ENCODE measurements at places on chromosomes 11 and 22. TPM values are rescaled to one million over a fixed set of nuclear protein-coding genes. Genes with fewer than 3 reads are reported as not detected.

DNA sequence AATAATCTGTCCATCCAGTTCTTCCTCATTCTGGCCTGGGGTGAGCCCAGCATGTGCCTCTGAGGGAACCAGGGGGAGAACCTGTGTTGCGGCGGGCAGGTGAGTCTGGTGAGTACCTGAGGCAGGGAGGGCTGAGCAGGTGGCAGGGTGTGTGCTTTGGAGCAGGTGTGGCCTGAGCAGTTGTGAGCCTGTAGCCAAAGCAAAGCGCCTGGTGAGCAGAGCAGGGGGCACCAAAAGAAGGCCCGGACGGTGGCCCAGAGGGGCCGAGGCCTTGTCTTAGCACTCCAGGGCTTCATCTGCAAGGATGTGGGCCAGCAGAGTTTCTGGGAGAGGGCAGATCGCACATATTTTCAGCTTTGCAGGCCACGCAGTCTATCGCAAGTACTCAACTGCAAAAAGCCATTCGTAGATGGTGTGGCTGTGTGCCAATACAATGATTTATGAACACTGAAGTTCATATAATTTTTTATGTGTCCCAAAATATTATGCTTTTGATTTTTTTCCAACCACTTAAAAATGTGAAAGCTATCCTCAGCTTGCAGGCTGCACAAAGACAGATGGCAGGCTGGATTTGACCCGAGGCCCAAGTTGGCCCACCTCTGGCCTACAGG is 8.7 kb downstream of the GLB1L2 start:
- no peak for DNase-seq

DNA sequence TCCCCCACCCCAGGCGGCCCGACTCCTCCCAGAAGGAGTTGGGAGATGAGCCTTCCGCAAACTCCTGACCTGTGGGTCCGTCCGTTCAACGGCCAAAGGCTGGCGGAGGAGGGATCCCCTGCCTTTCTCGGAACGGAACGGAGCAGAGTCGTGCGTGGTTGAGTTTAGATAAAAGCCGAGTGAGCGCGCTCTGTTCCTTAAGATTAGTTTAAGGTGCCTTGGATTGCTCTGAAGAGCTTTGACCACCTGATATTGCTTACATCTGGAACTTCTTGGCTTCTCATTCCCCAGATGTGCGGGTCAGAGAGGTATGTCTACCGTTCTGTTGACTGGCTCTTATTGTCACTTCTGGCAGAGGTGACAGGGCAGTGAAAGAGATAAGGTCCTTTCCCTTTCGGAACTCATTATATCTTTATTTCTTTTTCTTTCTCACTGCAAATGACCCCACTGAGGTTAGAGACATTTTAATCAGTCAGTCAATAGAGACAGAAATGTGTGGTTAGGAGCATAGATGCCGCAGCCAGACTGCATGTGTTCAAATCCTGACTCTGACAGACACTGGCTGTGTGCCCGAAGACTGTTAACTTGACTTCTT is at the start of gene TRIM6:
TSS of gene TRIM6 (plus strand) at position 31 of the 595 bp plus-strand sequence. CDS start at position 292, 261 bp downstream.
- DNase-seq = no peak

- no peak for DNase-seq
These were observed 533.5 kb downstream of the TBC1D22A start for GRCh38 chr22:47295982-47296381.

DNA sequence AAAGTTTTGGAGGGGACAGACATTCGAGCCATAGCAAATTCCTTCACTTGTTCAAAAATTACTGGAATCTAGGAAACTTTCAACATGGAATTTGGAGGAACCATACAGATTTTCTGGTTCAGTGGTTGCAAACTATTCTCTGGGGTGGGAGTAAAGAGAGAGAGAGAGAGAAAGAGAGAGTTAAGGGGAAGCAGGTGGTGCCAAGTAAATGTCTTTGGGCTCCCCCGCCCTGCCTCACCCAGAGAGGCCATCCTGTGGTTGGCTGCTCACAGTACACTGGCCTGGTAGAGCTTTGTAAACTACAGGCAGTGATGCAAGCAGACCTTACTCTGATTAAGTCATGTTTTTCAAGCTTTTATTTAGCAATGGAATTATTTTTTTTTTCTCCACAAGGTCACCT is 82.6 kb downstream of the ADAMTS15 start:
- DNase-seq = no peak

DNA sequence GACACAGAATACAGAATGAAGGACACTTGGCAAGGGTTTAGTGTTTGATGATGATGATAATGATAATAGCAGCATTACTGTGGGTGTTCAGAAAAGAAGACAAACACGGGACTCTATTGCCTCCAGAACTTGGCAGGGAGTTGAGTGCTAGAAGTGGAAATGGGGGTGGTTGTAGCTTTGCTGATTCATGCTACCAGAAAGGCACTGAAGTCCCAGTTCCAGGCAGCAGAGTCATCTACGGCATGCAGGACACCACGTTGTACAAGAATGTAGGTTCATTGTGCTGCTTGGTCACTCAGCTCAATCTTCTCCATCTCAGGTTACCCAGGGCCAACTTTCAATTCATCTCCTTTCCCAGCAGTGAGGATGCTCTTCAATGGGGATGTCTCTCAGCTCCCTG is 115.7 kb downstream of the NTM start:
- no peak for DNase-seq

- DNase-seq = no peak
These were observed 64.0 kb downstream of the GRK3 start for GRCh38 chr22:25628494-25628893.

DNA sequence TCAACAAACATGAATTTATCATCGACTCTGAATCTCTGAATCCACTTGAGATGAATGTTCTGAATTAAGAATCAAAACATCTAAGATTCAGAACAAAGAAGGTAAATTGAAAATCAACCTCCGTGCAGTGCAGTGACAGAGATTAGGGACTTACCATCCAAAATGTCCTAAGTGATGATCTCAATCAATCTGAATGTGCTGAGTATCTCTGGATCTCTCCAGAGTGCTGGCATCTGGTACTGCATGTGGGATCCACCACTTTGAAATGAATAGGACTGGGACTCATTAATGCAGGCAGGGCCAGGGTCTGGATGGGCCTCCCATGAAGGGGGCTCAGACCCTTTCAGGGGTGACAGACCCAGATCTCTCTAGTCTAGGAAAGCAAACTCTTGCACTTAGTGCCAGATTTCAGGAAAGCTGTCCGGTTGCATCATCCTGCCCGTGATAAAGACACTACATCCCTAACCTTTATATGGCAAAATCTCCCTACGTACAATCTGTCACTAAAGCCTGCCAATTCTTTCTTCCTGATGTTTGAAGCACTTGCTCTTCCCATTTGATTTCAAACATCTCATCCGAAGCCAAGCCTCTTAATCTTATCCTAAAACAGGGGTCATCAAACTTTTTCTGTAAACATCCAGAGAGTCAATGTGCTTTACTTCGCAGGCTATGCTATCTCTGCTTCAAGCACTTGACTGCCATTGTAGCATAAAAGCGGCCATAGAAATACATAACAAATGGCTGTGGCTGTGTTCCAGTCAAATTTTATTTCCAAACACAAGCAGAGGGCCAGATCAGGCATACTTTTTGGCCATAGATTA is 263.3 kb downstream of the LARGE1 start:
- no peak for DNase-seq

Gene CEND1
- 0.63 TPM for polyA plus RNA-seq

DNA sequence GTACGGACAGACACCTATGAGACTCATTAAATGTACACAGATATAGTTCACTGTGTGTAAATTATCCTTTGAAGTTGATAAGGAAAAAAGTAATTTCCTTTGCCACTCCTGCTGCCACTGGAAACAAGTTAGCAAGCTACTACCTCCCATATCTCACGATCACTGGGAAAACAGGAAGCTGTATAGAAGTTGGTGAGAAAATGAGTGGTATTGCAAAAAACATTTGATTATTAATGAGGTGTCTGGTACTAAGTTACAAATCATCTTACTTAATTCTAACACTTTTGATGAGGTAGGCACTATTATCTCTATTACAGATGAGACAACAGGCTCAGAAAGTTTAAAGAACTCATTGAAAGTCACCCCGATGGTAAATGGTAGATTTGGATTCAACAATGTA is 68.5 kb downstream of the GAB2 start:
- DNase-seq = no peak

Gene DNHD1
- 9.7 TPM for polyA plus RNA-seq

- DNase-seq = no peak
These were observed 35.1 kb upstream of the FJX1 start for GRCh38 chr11:35583126-35583525.

Data from right renal pelvis (tissue), 4 donors.